Breast epithelium (tissue), 4 donors: ENCODE measurements at places on chromosomes 5 and 9.
A peak's percentile ranks its signal among the peaks of the same experiment; 100 is the strongest.

- no peaks in the 10 kb centered on the region for H3K4me1 ChIP-seq
- no peak overlapping the region for H3K27ac ChIP-seq
- no peak overlapping the region for H3K4me3 ChIP-seq
- no peak for DNase-seq
- no peaks in the 10 kb centered on the region for H3K27me3 ChIP-seq
Measured at GRCh38 chr9:119986713-119987112, 593.3 kb downstream of the CDK5RAP2 start.

- no peak overlapping the region for H3K4me3 ChIP-seq
- H3K27me3 ChIP-seq: no peaks in the 10 kb centered on the region
- no peaks in the 10 kb centered on the region for H3K4me1 ChIP-seq
- H3K27ac ChIP-seq: peak overlapping the region; percentile 10
Measured at GRCh38 chr5:170176916-170177315, 55.9 kb upstream of the C5orf58 start.

GRCh38 chr5:32434221-32434620 lies 10.3 kb downstream of the ZFR start:
- H3K4me1 ChIP-seq: no peaks in the 10 kb centered on the region
- no peak overlapping the region for H3K27ac ChIP-seq
- DNase-seq: no peak

DNA sequence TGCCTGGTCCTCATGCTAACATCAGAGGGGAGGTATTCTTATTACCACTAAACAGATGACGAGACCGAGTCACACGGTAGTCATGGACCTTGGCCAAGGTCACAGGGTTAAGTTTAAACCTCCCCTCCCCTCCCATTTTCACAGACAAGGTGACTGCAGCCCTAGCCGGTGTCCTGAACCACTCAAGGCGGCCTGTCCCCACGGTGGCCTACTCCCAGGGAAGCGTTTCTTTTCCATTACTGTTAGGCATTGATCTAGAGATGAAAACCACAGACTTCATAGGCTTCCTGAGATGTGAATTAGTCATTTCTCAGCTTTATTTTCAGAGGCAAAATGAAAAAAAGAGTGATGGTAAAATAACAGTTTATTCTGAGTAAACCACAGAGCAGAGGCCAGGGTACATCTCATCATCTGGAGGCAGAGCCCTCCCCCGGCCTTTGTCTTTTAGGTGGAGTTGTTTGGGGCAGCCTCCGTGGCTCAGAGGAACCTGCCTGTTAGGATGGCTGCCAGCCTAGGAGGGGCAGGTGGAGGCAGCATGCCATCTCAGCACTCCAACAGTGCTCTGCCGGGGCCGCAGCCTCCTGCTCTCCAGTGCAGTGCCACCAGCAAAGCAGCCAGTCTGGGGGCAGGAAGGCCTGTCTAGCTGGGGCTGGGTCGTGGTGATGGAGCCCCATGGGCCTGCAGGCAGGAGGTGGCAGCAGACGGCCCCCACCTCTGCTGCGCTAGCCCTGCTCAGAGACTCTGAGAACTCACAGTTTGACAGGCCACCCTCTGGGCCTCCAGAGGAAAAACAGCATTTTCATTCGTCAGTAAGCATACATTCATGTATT lies 71.2 kb downstream of the RAPGEF1 start:
- DNase-seq: no peak
- peak overlapping the region; percentile 65 for H3K27ac ChIP-seq
- peaks cover 9% of the 10 kb centered on the region for H3K4me1 ChIP-seq
- H3K27me3 ChIP-seq: no peaks in the 10 kb centered on the region
- H3K36me3 ChIP-seq: no peaks in the 10 kb centered on the region

GRCh38 chr9:114399381-114399780 lies 11.6 kb upstream of the AKNA start:
- H3K27ac ChIP-seq: peak overlapping the region; percentile 77
- H3K36me3 ChIP-seq: no peaks in the 10 kb centered on the region
- no peak for DNase-seq
- peaks cover 12% of the 10 kb centered on the region for H3K4me1 ChIP-seq
- H3K27me3 ChIP-seq: no peaks in the 10 kb centered on the region
- H3K4me3 ChIP-seq: no peak overlapping the region

GRCh38 chr5:56755036-56755555 lies 60.3 kb upstream of the MAP3K1 start:
- no peaks in the 10 kb centered on the region for H3K4me1 ChIP-seq
- H3K36me3 ChIP-seq: no peaks in the 10 kb centered on the region
- DNase-seq: no peak
- no peaks in the 10 kb centered on the region for H3K27me3 ChIP-seq

GRCh38 chr5:9622971-9623421 lies 7.2 kb downstream of the TAS2R1 start:
- DNase-seq: no peak
- no peaks in the 10 kb centered on the region for H3K27me3 ChIP-seq
- no peak overlapping the region for H3K4me3 ChIP-seq
- no peaks in the 10 kb centered on the region for H3K4me1 ChIP-seq

GRCh38 chr5:35849860-35850259 lies 6.8 kb upstream of the IL7R start:
- H3K4me3 ChIP-seq: no peak overlapping the region
- H3K27ac ChIP-seq: no peak overlapping the region
- H3K27me3 ChIP-seq: no peaks in the 10 kb centered on the region
- H3K36me3 ChIP-seq: no peaks in the 10 kb centered on the region
- H3K4me1 ChIP-seq: no peaks in the 10 kb centered on the region
